Lung microvascular endothelial cell (primary cell): ENCODE measurements at places on chromosomes 7 and 10.

DNA sequence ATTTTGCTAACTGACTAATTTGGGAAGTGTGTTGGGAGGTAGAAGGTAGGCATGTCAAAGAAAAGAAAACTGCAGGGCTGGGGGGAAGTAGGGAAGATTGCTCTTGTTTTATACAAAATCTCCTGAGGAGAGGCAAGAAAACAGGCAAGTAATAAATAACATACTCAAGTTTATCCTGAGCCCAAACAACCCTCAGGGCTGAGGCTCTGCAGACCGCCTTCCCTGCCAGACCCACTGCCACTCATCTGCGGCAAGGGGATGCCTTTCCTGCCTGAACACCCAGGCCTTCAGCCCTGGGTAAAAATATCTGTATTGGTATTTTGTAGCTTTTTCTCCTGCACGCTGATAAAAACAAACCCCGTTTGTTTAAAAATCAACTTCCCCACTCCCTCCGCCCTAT is 399.8 kb upstream of the NFE2L3 start:
- DNase-seq: no peak

DNA sequence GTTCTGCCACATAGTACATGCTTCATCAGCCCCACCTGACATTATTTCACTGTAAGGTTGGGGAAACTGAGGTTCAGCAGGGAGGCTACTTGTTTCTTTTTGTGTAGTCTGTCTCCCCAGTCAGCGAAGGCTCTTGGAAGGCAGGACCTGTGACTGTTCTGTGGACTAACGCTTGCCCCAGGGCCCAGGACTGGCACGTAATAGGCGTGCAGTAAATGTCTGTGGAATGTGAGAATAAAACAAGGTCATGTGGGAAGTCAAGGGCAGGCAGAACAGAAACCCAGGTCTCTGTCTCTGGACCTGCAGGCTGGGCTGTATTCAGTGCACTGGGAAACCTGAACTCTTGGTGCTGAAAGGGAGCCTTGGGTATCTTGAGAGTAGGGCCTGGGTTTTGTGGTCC is 168.7 kb downstream of the RPS24 start:
- DNase-seq: no peak

DNA sequence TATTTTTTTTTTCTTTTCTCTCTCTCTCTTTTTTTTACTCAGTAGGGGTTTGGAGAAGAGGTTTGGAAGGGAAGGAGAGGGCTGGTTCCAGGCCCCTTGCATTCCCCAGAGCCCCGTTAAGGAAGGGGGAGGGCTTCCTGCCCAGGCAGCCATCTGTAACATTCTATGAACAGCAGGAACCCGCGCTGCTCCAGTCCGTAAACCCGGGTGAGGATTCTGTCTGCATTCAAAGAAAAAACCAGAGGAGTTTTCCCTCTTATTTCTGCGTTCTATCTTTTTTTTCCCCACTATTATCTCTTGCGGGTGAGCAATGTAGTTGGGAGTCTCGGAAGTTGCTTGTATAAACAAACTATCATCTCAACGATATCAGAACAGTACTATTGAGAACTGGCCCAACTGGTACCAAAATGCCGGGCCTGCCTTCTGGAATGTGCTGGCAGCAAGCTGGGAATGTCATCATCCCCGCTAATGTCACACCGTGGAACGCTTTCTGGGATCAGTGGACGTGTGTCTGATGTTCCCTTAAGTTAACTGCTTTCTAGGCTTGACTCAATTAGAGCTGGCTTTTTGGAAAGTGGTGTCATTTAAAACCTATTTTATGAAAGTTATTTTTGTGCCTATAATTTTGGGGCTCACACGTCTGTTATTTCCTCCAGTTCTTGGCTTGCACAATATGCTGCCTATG is 153.1 kb upstream of the MEOX2 start:
- peak; percentile 86 for DNase-seq

DNA sequence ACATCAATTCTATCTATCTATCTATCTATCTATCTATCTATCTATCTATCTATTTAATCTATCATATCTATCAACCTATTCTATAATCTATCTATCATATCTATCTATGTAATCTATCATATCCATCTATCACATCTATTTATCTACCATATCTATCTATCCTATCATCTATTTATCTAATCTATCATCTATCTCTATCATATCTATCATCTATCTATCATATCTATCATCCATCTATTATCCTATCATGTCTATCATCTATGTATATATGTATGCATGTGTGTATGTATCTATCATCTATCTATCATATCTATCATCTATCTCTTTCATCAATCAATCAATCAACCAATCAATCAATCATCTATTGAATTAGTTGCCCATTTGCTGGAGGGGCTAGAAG is 159.3 kb upstream of the GALNT17 start:
- no peak for DNase-seq

DNA sequence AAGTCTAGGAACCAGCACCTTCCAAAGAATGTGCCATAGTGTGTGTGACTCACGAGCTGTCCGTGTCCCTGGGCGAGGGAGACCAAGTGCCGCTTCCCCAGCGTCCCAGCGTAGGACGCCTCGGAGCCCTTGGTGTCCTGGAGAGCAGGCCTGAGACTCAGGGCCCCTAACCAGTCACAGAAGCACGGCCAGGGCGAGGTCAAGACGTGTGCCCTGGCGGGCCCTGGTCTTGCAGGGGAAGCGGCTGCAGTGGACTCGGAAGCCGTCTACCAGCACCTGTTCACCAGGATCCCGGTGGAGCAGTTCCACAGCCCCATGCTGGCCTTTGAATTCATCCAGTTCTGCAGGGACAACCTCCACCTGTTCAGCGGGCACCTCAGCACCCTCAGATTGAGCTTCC is 10.6 kb downstream of the AP5Z1 start:
- no peak for DNase-seq

DNA sequence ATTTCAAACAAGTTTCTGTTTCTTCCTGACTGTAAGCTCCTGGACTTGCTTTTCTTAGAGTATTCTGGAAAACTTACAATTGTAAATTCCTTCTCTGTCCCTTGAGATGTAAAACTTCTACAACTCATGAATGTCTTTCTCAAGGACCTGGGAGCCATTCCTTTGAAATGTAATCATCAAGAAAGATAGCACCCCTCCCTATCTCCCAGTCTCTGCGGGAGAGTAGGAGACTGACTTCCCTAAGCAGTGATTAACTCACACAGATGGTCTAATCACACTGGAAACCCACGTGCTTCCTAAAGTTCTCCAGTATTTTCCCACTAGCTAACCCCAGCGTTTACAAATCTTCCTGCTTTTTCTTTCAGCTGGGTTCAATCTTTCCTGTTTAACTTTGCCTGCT is 549.4 kb downstream of the SORCS1 start:
- DNase-seq: no peak

DNA sequence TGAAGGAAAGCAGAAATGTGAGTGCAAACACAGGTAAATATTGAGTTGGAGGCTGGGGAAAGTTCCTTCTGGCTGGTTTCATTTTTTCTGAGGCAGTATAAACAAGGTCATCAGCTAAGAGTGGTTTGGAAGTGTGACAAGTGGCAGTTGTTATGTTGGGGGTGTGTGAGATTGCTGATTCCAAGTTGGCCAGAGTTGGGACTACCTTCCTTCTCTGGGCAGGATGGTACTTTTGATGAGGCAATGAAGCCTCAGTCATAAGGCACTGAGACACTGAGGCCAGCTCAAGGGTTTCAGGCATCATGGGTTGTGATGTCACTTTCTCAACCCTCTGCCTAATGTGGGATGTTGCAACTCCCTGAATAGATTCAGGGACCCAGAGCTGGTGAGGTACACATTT is 8.2 kb upstream of the PTTG1IP2 start:
- DNase-seq: no peak
